Stimulated activated CD4-positive, alpha-beta T cell treated with anti-CD3 and anti-CD28 coated beads, TNF-alpha, amount 100 ng/mL, for 48 hours (primary cell): ENCODE measurements at places on chromosomes 7 and 10.

DNA sequence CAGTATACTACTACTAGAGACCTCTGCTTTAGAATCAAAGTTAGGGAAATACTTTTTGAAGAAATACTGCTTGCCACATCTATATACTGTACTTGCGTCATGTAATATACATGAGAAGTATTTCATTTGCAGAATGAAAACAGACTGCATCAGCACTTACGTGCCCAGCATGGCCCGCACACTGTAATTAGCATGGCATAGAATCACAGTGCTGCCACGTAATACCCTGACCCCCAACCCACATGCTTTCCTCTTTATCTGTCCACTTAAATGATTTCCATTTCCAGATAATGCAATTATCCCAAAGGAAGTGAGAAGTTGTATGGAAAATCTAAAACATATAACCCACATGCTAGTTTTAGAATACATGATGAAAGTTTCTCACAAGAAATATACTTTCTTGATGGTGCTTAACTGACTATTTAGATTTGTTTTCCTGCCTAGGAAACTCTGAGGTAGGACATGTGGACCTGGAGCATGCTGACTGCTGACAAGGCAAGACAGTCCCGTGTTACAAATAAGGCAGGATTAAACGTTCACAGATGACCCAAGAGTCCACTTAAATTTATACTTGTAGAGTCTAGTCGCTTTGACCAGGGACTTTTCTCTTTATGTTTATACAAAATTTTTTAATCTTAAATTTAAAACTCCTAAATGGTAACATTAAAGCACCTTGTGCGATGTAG lies 12.6 kb downstream of the USP6NL start:
- no peak for DNase-seq

DNA sequence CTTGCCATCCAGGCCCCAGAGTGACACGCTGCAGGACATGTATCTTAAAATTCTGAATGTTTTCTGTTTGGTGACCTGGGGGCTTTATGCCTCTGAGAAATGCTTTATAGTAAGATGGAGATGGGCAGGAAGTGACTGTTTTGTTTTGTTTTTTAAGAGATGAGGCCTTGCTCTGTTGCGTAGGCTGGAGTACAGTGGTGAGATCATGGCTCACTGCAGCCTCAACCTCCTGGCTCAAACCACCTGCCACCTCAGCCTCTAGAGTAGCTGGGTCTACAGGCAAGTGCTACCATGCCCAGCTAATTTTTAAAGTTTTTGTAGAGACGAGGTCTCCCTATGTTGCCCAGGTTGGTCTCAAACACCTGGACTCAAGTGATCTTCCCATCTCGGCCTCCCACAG lies 20.6 kb downstream of the ZNF777 start:
- no peak for DNase-seq

DNA sequence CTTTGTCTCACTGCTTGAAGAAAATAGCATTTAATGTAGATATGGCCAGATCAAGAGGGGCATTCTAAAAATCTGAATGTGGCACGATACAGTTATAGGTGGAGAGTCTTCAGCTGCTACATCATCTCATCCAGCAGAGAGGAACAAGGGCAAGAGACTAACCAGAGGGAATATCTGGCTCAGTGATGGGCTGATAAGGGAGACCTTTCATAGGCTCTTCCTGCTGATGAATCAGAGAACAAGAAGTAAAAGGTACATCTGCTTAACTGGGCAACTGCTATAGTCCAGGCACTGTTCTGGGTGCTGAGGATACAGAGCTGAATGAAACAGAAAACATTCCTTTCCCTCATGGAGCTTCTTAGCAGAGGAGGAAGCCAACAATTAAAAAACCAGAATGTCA lies 37.9 kb downstream of the PIP4K2A start:
- DNase-seq: no peak

DNA sequence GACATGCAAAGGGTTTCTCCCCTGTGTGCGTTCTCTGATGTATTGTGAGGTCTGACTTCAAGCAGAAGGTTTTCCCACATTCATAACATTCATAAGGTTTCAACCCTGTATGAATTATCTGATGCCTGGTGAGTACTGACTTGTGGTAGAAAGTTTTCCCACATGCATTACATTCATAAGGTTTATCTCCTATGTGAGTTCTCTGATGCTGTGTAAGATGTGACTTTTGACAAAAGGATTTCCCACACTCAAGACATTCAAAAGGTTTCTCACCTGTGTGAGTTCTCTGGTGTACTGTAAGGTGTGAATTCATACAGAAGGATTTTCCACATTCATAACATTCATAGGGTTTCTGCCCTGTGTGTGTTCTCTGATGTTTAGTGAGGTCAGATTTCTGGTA lies 45.1 kb downstream of the ZNF33B start:
- DNase-seq: no peak

- DNase-seq: no peak
These were observed 9.7 kb downstream of the TBRG4 start for GRCh38 chr7:45101748-45102147.

DNA sequence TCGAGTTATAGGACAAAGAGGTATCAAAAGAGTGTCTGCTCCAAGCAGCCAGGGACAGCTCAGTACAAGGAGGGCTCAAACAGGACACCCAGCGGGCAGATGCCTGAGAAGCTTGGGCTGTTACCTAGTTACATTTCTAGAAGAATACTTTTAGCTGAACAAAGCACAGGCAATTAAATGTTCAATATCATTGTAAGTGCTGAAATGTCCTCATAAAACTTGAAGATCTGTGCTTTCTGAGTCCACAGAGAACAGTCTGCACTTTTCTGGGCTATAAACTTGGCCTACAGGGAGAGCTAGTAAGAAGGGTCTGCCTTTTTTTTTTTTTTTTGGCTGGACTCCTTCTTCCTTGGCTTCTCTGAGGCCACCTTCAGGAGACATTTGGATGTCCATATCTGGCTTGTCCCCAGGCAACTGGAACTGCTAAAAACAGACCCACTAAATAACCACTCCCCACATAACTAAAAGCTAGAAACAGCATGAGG lies 123.2 kb downstream of the SLC16A9 start:
- no peak for DNase-seq

DNA sequence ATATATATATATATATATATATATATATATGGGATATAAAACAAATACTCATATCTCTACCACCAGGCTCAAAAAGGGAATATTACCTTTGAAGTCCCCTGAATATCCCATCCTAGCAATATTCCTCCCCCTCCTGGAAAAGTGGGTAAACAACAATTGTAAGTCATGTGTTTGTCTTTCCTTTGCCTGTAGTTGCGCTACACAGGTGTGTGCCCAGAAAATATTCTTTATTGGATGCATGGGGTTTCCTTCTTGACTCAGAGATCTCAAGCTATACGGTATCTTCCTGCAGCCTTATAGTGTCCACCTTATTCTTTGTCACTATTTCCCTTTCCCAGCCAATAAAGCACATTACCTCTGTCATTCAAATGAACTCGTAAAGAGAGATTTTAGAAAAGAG lies 54.2 kb downstream of the MET start:
- no peak for DNase-seq

GRCh38 chr10:51198170-51198569 lies 123.9 kb downstream of the PRKG1 start:
- no peak for DNase-seq
